ENCODE measurements at places on chromosomes 3 and 15. TPM values are rescaled to one million over a fixed set of nuclear protein-coding genes. Genes with fewer than 3 reads are reported as not detected.

TIMP4 gene
- not detected for total RNA-seq

EPHA3 gene
- not detected for total RNA-seq

GRCh38 chr3:16316847-16317560, 52.0 kb downstream of the OXNAD1 start:
- no peak for DNase-seq
- peaks cover 50% of the 10 kb centered on the region for H3K36me3 ChIP-seq
- H3K4me1 ChIP-seq, result peaks cover 85% of the 10 kb centered on the region
- no peaks in the 10 kb centered on the region for H3K27me3 ChIP-seq
- H3K4me3 ChIP-seq, result peak overlapping the region; percentile 52

GRCh38 chr3:106423321-106424225, 554.8 kb upstream of the CBLB start:
- DNase-seq, result no peak
- H3K4me3 ChIP-seq, result no peak overlapping the region
- H3K27me3 ChIP-seq, result no peaks in the 10 kb centered on the region

CPB1 gene
- total RNA-seq, result not detected

ACTRT3 gene
- total RNA-seq, result 0.28 TPM

TERC gene
- 10.9 TPM for total RNA-seq

- no peak overlapping the region for H3K27ac ChIP-seq
- no peaks in the 10 kb centered on the region for H3K4me1 ChIP-seq
- DNase-seq, result no peak
- H3K27me3 ChIP-seq, result peaks cover 13% of the 10 kb centered on the region
- no peaks in the 10 kb centered on the region for H3K36me3 ChIP-seq
Observed at GRCh38 chr15:82552861-82553260, 12.6 kb upstream of the RPS17 start.

- no peaks in the 10 kb centered on the region for H3K27me3 ChIP-seq
- H3K27ac ChIP-seq, result no peak overlapping the region
- no peaks in the 10 kb centered on the region for H3K4me1 ChIP-seq
- no peak for DNase-seq
Observed at GRCh38 chr3:168570404-168571155, 474.9 kb upstream of the GOLIM4 start.

GDPGP1 gene
- total RNA-seq, result 10.2 TPM

DNA sequence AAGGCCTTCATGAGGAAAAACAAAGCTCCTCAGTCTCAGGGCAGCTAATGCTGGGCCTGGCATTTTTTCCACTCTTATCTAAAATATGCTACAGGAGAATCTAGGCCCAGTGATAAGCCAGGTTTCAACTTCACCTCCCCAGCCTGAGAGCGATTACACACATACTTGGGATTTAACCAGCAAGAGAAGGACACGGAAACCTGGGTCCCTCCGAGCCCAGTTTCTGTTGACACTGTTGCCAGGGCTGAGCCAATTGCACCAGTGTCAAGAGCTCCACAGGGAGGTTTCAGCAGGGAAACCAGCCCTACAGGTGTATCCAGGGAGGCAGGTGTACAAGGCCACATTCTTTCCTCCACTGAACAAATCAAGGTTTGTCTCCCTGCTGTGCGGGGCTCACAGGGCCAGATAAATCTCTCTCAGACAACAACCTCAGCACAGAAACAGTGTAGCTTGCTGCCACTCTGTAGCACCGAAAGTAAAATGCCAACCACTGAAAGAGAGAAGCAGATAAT, 85.4 kb downstream of the MAGI1 start:
- H3K27me3 ChIP-seq, result peaks cover 3% of the 10 kb centered on the region
- DNase-seq, result no peak
- H3K27ac ChIP-seq, result no peak overlapping the region
- no peaks in the 10 kb centered on the region for H3K36me3 ChIP-seq
- H3K4me3 ChIP-seq, result no peak overlapping the region

GRCh38 chr3:124904835-124905492, 17.8 kb upstream of the ITGB5 start:
- H3K4me3 ChIP-seq, result no peak overlapping the region
- DNase-seq, result no peak
- H3K36me3 ChIP-seq, result no peaks in the 10 kb centered on the region
- H3K27ac ChIP-seq, result no peak overlapping the region
- no peaks in the 10 kb centered on the region for H3K4me1 ChIP-seq
- H3K27me3 ChIP-seq, result peaks cover 31% of the 10 kb centered on the region

HESX1 gene
- total RNA-seq, result not detected

- H3K27ac ChIP-seq, result no peak overlapping the region
- no peaks in the 10 kb centered on the region for H3K36me3 ChIP-seq
- H3K4me1 ChIP-seq, result no peaks in the 10 kb centered on the region
- H3K27me3 ChIP-seq, result peaks cover 36% of the 10 kb centered on the region
- no peak for DNase-seq
Observed at GRCh38 chr3:170840291-170840859, 29.6 kb downstream of the RPL22L1 start.

DNA sequence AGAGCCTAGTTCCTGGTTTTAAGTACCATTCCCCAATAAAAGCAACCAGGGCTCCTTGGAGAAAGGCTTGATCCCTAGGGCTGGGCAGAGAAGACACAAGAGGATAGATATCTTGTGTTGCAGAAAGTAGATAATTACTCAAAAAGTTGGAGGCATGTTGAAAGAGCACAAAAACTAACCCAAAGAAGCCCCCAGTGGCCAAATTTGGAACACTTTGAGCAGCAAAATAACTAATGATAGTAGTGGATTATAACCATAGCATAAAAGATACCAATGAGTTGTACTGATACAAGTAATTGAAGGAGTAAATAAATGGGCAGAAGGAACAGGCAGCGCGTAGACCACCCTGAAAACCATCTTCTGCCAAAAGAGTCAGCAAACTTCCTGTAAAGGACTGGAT, 12.0 kb downstream of the EXOSC7 start:
- no peak overlapping the region for H3K4me3 ChIP-seq
- H3K27me3 ChIP-seq, result no peaks in the 10 kb centered on the region
- no peak for DNase-seq
- H3K36me3 ChIP-seq, result peaks cover 29% of the 10 kb centered on the region
- peaks cover 64% of the 10 kb centered on the region for H3K4me1 ChIP-seq

- H3K27ac ChIP-seq, result no peak overlapping the region
- peaks cover 4% of the 10 kb centered on the region for H3K4me1 ChIP-seq
- H3K36me3 ChIP-seq, result no peaks in the 10 kb centered on the region
- no peak for DNase-seq
- H3K4me3 ChIP-seq, result no peak overlapping the region
- peaks cover 3% of the 10 kb centered on the region for H3K27me3 ChIP-seq
Observed at GRCh38 chr3:134605556-134605955, 45.3 kb downstream of the KY start.

PATL2 gene
- 55.2 TPM for total RNA-seq

DNA sequence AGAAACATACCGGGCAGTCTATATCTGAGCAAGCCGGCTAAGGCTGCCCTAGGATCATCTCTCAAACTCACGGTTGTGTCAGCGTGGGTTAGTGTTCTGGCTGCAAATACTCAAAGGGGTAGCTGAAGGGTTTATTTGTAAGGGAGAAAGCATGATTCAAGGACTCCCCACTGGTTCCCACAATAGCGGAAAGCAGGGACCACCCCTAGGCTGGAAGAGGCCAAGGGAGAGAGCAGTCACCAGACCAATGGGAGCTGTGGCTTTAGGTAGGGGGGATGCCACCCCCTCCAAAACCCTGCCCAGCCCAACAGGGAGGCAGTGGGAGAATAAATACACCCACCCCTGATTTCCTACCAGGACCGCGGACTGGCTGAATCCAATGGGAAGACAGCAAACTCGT, 7.3 kb upstream of the LMCD1 start:
- peaks cover 4% of the 10 kb centered on the region for H3K27me3 ChIP-seq
- DNase-seq, result no peak
- H3K36me3 ChIP-seq, result no peaks in the 10 kb centered on the region
- no peaks in the 10 kb centered on the region for H3K4me1 ChIP-seq
- H3K4me3 ChIP-seq, result no peak overlapping the region

IL20RB gene
- 1.3 TPM for total RNA-seq

DNA sequence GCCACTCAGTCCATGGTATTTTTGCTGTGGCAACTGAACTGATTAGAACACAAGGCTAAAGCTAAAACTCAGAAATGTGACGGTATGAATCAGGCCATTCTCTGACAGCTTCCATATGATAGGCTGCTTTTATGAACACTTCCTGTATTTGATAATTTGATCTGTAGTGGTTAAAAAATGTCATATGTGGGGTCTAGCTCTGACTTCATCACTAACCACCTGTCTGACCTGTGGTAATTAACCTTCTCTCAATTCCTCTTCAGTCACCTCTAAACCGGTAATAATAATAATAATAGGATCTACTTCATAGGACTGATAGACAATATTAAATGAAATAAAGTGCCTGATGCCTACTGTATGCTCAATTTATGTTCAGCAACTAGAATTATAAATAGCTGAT, 223.2 kb downstream of the MBNL1 start:
- H3K27ac ChIP-seq, result no peak overlapping the region
- peaks cover 4% of the 10 kb centered on the region for H3K36me3 ChIP-seq
- peaks cover 8% of the 10 kb centered on the region for H3K27me3 ChIP-seq
- no peak for DNase-seq
- H3K4me1 ChIP-seq, result no peaks in the 10 kb centered on the region

OXTR gene
- total RNA-seq, result 0.42 TPM

CEP152 gene
- 31.1 TPM for total RNA-seq

- no peaks in the 10 kb centered on the region for H3K27me3 ChIP-seq
- peaks cover 16% of the 10 kb centered on the region for H3K36me3 ChIP-seq
- no peaks in the 10 kb centered on the region for H3K4me1 ChIP-seq
- H3K27ac ChIP-seq, result no peak overlapping the region
- H3K4me3 ChIP-seq, result no peak overlapping the region
Observed at GRCh38 chr3:10093678-10094077, 14.4 kb downstream of the FANCD2OS start.

- no peaks in the 10 kb centered on the region for H3K36me3 ChIP-seq
- H3K4me1 ChIP-seq, result no peaks in the 10 kb centered on the region
- no peak for DNase-seq
- H3K27ac ChIP-seq, result no peak overlapping the region
- H3K4me3 ChIP-seq, result no peak overlapping the region
Observed at GRCh38 chr3:9196020-9196419, 53.4 kb downstream of the SRGAP3 start.

GRCh38 chr3:96813134-96813819, 1.1 kb upstream of the EPHA6 start:
- peaks cover 26% of the 10 kb centered on the region for H3K27me3 ChIP-seq
- H3K36me3 ChIP-seq, result no peaks in the 10 kb centered on the region
- DNase-seq, result peak; percentile 71
- peaks cover 4% of the 10 kb centered on the region for H3K4me1 ChIP-seq
- peak overlapping the region; percentile 61 for H3K4me3 ChIP-seq

DOCK3 gene
- 3.4 TPM for total RNA-seq

ITGB5 gene
- 3.7 TPM for total RNA-seq

DNA sequence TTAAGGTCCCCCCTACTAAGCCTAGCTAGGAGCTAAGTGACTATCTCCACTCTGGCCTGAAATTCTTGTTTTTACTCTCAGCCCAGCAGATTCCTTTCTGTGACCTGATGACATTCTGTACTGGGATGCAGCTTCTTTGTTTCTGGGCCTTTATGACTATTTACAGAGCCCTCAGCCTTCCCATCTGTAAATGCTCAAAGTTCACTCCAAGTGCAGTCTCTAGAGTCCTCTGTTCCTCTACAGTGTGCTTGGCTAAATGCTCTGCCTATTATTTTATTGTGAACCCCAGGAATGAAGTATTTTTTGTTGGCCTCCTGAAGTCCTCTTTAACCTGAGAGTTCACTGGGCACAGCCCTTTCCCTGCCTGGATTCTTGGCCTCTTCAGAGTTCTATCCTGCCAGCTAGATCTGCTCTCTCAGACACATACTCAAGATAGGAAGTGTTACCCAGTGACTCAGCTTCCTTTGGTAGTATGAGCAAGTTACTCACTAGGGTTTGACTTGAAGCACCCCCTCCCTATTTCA, 278.1 kb upstream of the P2RY1 start:
- H3K4me3 ChIP-seq, result no peak overlapping the region
- peak overlapping the region; percentile 22 for H3K27ac ChIP-seq
- H3K36me3 ChIP-seq, result no peaks in the 10 kb centered on the region

CHRM5 gene
- not detected for total RNA-seq

DNA sequence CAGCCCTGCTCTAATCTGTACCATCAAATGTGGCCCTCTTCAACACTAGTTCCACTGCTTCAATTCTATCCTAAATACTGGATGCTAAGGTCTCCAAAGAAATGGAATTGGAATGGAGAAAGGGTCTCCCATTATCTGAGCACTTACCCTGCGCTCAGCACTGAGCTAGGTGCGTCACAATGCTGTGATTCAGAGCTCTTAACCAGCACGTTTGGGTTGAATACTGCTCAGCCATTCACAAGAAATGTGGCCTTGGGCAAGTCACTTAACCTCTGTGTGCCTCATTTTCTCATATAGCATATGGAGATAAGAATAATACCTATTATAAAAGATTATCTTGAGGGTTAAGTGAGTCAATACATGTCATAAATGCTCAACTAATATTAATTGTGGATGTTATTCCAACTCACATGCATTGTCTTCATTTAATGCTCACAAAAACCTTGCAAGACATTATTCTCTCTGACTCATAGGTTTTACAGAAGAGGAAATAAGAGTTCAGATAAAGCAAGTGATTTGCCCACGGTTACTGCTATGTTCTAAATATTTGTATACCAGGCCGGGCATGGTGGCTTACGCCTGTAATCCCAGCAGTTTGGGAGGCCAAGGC, 27.4 kb upstream of the SRGAP3 start:
- H3K27ac ChIP-seq, result no peak overlapping the region
- peaks cover 2% of the 10 kb centered on the region for H3K27me3 ChIP-seq
- no peaks in the 10 kb centered on the region for H3K4me1 ChIP-seq
- DNase-seq, result no peak

GRCh38 chr3:45477041-45477725, 88.8 kb downstream of the LARS2 start:
- H3K27ac ChIP-seq, result no peak overlapping the region
- H3K4me3 ChIP-seq, result no peak overlapping the region
- H3K4me1 ChIP-seq, result no peaks in the 10 kb centered on the region
- H3K36me3 ChIP-seq, result peaks cover 18% of the 10 kb centered on the region

- H3K4me3 ChIP-seq, result peak overlapping the region; percentile 82
- peaks cover 21% of the 10 kb centered on the region for H3K36me3 ChIP-seq
- no peaks in the 10 kb centered on the region for H3K27me3 ChIP-seq
- H3K4me1 ChIP-seq, result peaks cover 56% of the 10 kb centered on the region
- DNase-seq, result no peak
Observed at GRCh38 chr3:45596290-45596791, 1.8 kb downstream of the LIMD1 start.

- peaks cover 23% of the 10 kb centered on the region for H3K36me3 ChIP-seq
- H3K27me3 ChIP-seq, result no peaks in the 10 kb centered on the region
- DNase-seq, result no peak
- peaks cover 62% of the 10 kb centered on the region for H3K4me1 ChIP-seq
- H3K27ac ChIP-seq, result peak overlapping the region; percentile 49
Observed at GRCh38 chr15:78073046-78073787, 4.3 kb downstream of the TBC1D2B start.

All from activated naive CD8-positive, alpha-beta T cell treated with anti-CD3 and anti-CD28 coated beads, Interleukin-2, amount 10 ng/mL, durations not matched to agents 7 days and 5 days (primary cell).